ENCODE measurements at places on chromosomes 6 and 20. TPM values are rescaled to one million over a fixed set of nuclear protein-coding genes. Genes with fewer than 3 reads are reported as not detected.

Gene CFB
- 0.60 TPM for total RNA-seq

Gene TRIM31
- total RNA-seq, result not detected

Gene LHFPL5
- total RNA-seq, result not detected

Gene PLG
- total RNA-seq, result not detected

Gene EIF6
- 368 TPM for total RNA-seq

Gene SLC32A1
- not detected for total RNA-seq

Gene CAGE1
- total RNA-seq, result 0.03 TPM

Gene CAP2
- 4.5 TPM for total RNA-seq

Gene NHSL1
- total RNA-seq, result 27.5 TPM

Gene BMP6
- total RNA-seq, result 1.7 TPM

Gene SNX9
- total RNA-seq, result 24.4 TPM

Gene FLRT3
- 17.4 TPM for total RNA-seq

Gene SLPI
- total RNA-seq, result not detected

Gene RSPH9
- not detected for total RNA-seq

Gene DEFB124
- total RNA-seq, result not detected

Gene TINAG
- not detected for total RNA-seq

Gene ANGPT4
- 0.05 TPM for total RNA-seq

Gene GSTA3
- total RNA-seq, result not detected

All from A375 (cell line).